ENCODE measurements at places on chromosomes 6 and 20. TPM values are rescaled to one million over a fixed set of nuclear protein-coding genes. Genes with fewer than 3 reads are reported as not detected.

The CFAP61 gene
- 2.6 TPM for total RNA-seq

The TMEM217 gene
- 2.5 TPM for total RNA-seq

The POU5F1 gene
- 0.49 TPM for total RNA-seq

The ENPP1 gene
- 2.7 TPM for total RNA-seq

The MAP7 gene
- 101 TPM for total RNA-seq

The EYA4 gene
- 0.33 TPM for total RNA-seq

The CD93 gene
- 0.04 TPM for total RNA-seq

The RFX6 gene
- 28.7 TPM for total RNA-seq

The FAXC gene
- total RNA-seq = 23.9 TPM

The CDK19 gene
- 26.2 TPM for total RNA-seq

The SLC22A2 gene
- not detected for total RNA-seq

The GPLD1 gene
- total RNA-seq = 7.4 TPM

The COL12A1 gene
- total RNA-seq = 2.0 TPM

The BMP7 gene
- total RNA-seq = 35.4 TPM

The LAMA2 gene
- 0.42 TPM for total RNA-seq

The MROH8 gene
- total RNA-seq = 5.7 TPM

The SLC17A1 gene
- 0.49 TPM for total RNA-seq

The NRN1 gene
- not detected for total RNA-seq

The SIRPB2 gene
- total RNA-seq = not detected

The CAPN11 gene
- total RNA-seq = not detected

The CST4 gene
- not detected for total RNA-seq

The AMD1 gene
- total RNA-seq = 75.2 TPM

The LY6G6C gene
- total RNA-seq = 1.3 TPM

The NRSN1 gene
- total RNA-seq = not detected

The HEBP2 gene
- 73.2 TPM for total RNA-seq

The SMOC2 gene
- 5.9 TPM for total RNA-seq

The OLIG3 gene
- total RNA-seq = not detected

The SLC22A7 gene
- not detected for total RNA-seq

The FAM229B gene
- 22.1 TPM for total RNA-seq

The SEMG1 gene
- total RNA-seq = not detected

The GRM1 gene
- 0.41 TPM for total RNA-seq

The MAFB gene
- 6.1 TPM for total RNA-seq

The KIZ gene
- total RNA-seq = 24.8 TPM

The HLA-DQA1 gene
- not detected for total RNA-seq

The CCDC170 gene
- 0.22 TPM for total RNA-seq

The GSTA2 gene
- total RNA-seq = 10.7 TPM

The NKX2-4 gene
- total RNA-seq = not detected

The CCR6 gene
- total RNA-seq = not detected

The VWA7 gene
- 9.5 TPM for total RNA-seq

The BANF2 gene
- total RNA-seq = not detected

The PGBD1 gene
- total RNA-seq = 11.7 TPM

The HSPA12B gene
- total RNA-seq = not detected

The GID8 gene
- total RNA-seq = 71.6 TPM

The VGLL2 gene
- not detected for total RNA-seq

The NHSL1 gene
- 86.5 TPM for total RNA-seq

The TRIM31 gene
- not detected for total RNA-seq

The KCNB1 gene
- 0.98 TPM for total RNA-seq

The LRFN2 gene
- total RNA-seq = 0.14 TPM

The FYN gene
- total RNA-seq = 169 TPM

The LBP gene
- not detected for total RNA-seq

The B3GAT2 gene
- 1.8 TPM for total RNA-seq

The PKIB gene
- 44.8 TPM for total RNA-seq

The TBC1D22B gene
- total RNA-seq = 14.6 TPM

The NFYA gene
- total RNA-seq = 62.7 TPM

The NANP gene
- total RNA-seq = 4.0 TPM

Data from progenitor cell of endocrine pancreas (in vitro differentiated cells).